ENCODE measurements at places on chromosomes 11 and 22.

DNA sequence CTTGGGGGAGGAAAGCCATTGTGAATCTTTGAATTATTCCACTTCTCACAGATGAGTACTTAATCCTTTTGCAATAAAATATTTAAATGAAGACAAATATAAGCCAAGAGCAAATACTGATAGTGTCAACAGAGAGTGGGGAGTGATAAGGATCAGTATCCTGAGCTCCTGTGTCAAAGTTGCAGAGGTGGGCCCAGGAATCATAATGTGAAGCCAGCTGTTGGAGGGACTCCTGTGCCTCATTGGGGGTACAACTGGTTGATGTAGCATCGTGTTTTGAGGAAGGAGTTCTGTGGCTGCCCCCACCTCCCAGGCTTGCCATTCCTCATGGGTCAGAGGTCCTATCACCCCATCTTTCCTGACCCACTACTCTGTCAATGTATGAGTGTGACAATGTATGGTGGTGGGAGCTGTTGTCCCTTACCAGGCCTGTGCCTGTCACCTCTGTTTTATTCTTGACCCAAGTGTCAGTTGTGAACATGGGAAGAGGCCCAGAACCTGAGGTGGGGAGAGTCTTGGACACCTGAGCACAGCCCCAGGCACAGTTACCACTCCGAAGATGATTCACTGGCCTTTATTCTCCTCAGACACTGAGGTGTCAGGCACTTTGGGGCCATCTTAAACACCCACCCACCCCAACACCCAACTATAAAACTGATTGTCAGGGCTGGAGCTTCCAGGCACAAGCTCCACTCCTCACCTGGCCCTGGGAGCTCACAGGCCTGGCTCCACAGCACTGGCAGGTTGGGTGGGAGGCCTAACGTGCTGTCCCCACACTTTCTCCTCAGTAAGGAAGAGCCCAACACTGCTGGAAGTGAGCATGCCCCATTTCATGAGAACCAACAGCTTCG, 38.4 kb downstream of the KCNQ1OT1 start:
- DNase-seq = no peak

- DNase-seq = no peak
These were observed 216.1 kb upstream of the NARS2 start for GRCh38 chr11:78790784-78791183.

DNA sequence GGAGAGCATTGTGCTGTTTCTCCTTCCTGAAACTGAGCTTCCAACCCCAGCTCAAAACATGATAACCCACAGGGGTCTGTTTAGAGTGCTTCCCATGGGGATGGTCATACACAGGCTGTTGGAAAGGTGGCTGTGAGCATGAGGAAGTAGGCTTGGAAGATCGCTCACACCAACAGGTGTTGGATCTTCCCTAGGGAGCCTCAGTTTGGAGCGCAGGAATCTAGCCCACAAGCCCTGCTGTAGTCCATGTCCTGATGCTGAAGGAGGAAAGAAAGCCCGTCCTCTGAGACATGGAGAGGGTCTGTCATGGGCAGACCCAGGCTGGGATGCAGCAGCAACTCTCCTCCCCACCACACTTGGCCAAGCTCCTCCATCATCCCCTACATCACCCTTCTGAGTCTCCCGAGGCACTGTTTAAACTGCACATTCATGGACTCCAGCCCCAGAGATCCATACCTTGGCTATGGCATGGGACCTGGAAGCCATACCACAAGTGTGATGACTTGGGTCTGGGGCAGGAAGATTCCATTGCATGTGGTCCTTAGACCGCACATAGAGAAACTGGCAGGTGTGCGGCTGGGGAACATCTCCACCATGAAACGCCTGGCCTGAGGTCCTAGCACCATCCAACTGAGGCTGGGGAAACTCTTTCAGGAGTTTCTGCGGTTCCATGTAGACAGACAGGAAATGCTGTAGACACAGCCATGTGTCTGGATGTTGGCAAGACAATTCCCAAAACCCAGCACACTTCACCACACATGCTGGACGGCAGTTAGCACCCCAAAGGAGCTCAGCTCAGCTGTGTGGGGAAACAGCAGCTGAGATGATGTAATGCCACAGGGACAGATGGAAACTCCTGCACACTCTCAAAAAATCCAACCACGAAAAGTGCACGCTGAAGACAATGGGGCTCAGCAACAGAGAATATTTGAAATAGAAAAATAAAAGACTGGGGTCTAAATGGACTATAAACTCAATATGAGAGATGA, 27.6 kb upstream of the TTC12 start:
- no peak for DNase-seq

- no peak for DNase-seq
These were observed 186.0 kb upstream of the CNTN5 start for GRCh38 chr11:98834776-98835175.

DNA sequence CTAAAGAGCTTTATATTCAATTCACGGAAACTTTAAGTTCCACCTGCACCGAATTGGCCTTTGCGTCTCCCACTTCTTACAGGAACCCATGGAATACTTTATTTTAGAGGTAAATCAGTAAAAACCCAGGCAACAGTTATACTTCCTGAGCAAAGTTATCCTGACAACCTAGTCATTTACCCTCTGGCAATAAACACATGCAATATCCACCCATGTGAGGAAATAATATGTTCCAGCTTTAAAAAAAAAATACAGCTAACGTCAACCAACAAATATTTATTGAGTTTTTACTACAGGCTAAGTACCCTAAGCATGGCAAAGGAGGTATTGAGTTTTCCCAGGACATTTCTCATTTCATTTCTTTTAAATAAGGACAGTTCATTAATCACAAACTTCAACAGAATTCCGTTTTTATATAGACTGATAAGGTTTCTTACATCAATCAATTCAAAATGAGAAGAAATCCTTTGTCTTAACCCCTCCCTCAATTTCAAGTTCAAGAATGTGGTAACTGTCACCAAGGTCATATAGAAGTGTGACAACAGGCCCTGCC, 38.3 kb upstream of the CCDC34 start:
- DNase-seq = no peak

- DNase-seq = no peak
These were observed 221.1 kb upstream of the NARS2 start for GRCh38 chr11:78795621-78796261.

GRCh38 chr11:72781313-72782080, 12.3 kb downstream of the STARD10 start:
- DNase-seq = no peak

DNA sequence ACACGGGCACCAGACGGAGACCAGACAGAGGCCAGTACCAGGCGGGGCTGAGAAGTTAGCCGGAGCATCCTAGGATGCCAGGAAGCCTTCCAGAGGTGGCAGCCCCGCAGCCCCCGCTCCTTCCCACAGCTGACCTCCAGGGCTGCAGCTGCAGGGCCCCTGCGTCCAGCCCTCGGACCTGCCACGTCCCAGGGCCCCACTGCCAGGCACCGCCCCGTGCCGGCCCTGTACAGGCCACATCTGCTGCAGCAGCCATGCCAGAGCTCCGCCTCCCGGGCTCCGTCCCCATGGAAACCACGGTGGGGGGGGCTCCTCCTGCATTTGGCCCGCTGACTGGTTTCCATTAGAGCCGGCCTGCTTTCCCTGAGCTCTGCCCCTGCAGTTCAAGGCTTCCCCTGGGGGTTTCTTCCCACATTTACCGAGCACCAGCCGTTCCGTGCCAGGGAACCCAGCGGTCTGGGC, 62.5 kb upstream of the PPARA start:
- DNase-seq = no peak

DNA sequence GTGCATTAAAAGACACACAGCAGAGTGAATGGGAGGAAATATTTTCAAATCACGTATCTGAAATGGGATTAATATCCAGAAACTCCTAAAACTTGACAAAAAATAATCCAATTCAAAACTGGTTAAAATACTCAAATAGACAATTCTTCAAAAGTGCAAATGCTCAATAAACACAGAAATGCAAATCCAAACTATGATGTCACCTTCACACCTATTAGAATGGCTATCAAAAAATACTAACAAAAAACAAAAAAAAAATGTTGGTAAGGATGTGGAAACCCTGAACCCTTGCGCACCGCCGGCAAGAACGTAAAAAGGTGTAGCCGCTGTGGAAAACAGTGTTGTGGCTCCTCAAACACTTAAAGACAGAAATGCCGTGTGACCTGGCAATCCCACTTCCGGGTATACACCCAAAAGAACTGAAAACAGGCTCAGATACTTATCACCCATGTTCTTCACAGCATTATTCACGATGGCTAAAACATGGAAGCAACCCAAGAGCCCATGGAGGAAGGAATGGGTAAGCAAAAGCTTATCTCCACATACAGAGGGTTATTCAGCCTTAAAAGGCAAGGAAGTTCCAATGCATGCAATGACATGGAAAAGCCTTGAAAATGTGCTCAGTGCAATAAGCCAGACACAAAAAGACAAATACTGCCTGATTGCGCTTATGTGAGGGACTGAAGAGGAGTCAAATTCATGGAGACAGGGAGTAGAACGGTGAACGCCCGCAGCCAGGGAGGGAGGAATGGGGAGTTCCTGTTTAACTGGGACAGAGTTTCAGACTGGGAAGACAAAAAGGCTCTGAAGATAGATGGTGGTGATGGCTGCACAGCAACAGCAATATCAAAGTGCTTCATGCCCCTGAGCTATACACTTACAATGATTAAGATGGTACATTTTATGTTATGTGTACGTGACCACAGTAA, 19.6 kb downstream of the BRD1 start:
- DNase-seq = no peak

- no peak for DNase-seq
These were observed 3.8 kb downstream of the GAS2L1 start for GRCh38 chr22:29310065-29310862.

- DNase-seq = no peak
These were observed 791 bp downstream of the EI24 start for GRCh38 chr11:125569915-125570621.

GRCh38 chr11:8221046-8221723, 42.5 kb downstream of the LMO1 start:
- DNase-seq = no peak

All from SW 1271 (cell line).